CD4-positive, alpha-beta memory T cell (primary cell): ENCODE measurements at places on chromosomes 16 and 17.

DNA sequence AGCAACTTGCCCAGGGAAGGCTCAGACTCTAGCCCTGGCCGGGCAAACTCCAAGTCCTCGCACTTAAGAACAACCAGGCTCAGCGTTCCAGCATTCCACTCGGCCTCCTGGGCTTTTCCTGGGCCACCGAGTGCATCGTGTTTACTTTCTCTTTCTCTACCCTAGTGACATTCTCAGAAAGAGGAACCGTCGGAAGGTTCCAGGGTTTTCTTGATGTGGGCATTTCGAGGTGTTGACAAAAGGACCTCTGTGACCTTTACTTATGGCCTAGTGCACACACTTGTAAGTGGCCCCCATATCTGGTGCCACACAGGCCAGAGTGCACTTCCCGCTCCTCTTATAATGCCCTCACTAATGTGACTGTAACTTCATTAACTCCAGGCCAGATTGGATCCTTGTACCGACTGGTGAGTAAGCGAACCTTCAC is 3.1 kb upstream of the BANP start:
- DNase-seq, result no peak

DNA sequence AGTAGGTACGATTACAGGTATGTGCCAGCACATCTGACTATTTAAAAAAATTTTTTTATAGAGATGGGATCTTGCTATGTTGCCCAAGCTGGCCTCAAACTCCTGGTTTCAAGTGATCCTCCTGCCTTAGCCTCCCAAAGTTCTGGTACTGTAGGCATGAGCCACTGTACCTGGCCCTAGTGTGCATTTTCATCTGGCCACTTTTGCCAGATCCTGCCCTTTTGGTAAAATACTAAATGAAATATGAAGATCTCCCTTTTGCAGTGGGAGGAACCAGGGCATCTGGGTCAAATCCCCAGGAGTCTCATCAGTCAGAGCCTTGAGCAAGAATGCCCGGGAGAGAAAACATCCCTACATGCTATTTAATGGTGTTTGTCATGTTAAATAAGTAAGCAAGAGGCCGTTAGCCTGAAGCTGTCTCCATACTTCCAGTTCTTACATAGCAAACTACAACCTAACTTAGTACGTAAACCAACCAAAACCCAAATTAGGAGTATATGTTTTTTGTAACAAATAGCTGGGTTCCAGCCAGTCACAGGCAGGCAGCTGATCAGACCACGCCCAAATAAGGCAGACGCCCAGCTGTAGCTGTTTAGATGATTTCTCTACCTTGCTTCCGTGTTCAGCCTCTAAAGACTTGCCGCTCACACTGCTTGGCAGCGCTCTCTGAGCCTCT is 46.5 kb upstream of the CLEC18A start:
- DNase-seq, result no peak

DNA sequence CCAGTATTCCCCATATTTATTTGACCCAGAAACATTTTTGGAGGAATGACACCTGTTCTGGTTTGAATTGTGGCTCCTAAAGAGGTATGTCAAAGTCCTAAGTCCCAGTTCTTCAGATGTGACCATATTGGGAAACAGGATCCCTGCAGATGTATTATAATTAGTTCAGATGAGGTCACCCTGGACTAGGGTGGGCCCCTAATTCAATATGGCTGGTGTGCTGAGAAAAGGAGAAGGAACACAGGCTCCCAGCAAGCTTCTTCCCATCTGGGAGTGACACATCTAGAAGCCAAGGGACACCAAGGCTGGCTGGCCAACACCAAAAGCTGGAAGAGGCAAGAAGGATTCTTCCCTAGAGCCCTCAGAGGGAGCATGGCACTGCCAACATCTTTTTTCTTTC is 3.8 kb upstream of the GCSH start:
- DNase-seq, result no peak

DNA sequence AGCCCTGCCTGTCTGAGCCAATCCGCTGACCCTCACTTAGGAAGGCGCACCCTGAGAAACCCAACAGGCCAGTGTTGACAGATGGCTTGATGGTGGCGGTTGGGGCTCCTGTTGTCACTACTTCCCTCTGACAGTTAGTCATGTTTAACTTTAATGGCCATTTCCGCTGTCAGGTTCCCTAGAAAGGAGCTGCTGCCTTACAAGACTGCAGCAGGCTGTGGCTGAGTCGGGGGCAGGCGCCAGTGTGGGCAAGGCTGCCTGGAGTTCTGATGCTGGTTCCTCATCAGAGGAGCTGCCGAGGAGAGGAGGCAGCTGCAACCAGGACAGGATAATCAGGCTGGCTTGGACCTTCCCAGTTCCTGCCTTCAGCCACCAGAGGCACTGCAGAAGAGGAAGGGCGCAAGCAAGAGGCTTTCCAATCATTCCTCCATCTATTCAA is 223.2 kb upstream of the DYNLRB2 start:
- DNase-seq, result no peak

DNA sequence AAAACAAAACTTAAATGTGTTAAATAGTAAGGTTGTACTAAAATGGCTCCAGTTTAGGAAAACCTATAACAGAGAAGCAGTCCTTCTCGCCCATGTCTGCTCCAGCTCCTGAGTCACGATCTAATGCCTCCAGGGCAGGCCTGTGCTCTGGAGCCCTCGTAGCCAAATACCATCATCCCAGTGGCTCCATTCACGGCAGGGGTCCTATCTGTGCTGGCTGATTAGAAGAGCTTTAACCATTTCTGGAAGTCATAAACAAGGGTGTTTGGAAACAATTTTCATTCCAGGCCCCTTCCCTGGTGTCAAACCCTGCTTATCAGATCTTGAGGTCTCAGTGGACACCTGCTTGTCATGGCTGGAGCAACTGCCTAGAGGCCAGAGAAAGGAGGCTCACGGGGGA is 336.9 kb downstream of the SOX9 start:
- no peak for DNase-seq

GRCh38 chr17:75854881-75855309 is 240 bp downstream of the WBP2 start:
- DNase-seq, result no peak

DNA sequence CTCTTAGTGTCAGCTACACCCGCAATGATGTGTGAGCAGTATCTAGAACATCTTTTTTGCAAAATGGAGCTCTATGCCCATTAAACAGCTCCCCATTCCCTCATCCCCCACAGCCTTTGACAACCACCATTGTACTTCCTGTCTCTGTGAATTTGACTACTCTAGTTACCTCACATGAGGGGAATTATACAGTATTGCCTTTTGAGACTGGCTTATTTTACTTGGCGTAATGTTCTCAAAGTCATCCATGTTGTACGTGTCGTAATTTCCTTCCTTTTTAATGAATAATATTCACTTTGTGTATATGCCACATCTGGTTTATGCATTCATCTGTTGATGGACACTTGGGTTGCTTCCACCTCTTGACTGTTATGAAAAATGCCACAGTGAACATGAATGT is 23.2 kb upstream of the CCL22 start:
- no peak for DNase-seq

GRCh38 chr17:80705988-80706387 is 161.3 kb downstream of the RPTOR start:
- no peak for DNase-seq

DNA sequence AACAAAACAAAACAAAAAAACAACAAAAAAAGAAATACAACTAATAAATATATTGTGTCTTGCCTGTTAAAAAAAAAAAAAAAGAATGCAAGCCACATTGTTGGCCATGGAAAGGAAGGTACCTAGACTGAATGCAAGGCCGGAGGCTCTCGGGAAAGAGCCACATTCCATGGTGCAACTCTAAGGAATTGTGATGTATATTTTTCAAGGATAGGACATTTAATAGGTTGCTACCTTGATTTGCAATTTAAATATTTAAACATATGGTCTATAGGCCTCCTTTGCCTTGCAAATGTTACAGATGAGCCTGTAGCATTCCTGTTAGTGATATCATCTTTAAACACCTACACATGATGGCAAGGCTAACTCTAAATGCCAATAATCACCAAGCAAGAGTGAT is 650.9 kb downstream of the TOX3 start:
- DNase-seq, result no peak

DNA sequence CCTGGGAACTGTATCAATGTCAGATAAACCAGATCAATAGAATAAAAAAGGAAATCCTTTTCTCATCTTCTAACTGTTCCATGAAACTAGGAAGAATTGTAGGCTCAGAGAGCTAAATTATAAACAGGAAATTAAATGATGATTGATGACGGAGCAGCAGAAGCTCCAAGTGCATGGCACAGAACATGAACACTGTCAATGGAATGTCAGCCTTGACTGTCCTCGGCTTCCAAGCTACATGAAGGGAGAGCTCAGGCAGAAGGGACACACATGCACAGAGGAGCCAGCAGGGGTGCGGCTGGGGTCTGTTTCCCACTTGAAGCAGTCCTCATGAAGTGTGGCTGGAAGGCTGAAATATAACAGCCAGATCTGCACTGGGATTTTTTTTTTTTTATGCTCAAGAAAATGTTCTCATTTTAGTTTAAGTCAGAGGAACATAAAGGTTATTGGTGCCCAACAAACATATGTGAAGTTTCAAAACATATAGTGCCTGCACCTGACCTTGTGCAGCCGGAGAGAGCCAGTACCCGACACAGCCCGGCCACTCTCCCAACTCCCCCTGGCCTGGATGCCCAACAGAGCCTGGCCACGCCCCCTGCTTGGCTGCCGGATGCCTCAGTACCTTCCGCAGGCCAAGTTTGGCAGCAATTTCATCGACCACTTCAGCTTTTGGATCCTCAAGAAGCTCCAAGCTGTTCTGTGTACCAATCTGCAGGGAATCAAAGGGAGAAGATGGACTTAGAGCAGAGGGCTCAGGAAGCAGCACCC is 37.0 kb downstream of the NPLOC4 start:
- no peak for DNase-seq

GRCh38 chr16:54459509-54460262 is 173.1 kb upstream of the IRX3 start:
- no peak for DNase-seq

GRCh38 chr17:6305613-6306360 is 129.1 kb downstream of the AIPL1 start:
- no peak for DNase-seq

GRCh38 chr16:84294531-84295142 is at the start of gene WFDC1:
TSS of gene WFDC1 (plus strand) at chr16:84294878. CDS start at chr16:84294972, 94 bp downstream.
- DNase-seq, result no peak

DNA sequence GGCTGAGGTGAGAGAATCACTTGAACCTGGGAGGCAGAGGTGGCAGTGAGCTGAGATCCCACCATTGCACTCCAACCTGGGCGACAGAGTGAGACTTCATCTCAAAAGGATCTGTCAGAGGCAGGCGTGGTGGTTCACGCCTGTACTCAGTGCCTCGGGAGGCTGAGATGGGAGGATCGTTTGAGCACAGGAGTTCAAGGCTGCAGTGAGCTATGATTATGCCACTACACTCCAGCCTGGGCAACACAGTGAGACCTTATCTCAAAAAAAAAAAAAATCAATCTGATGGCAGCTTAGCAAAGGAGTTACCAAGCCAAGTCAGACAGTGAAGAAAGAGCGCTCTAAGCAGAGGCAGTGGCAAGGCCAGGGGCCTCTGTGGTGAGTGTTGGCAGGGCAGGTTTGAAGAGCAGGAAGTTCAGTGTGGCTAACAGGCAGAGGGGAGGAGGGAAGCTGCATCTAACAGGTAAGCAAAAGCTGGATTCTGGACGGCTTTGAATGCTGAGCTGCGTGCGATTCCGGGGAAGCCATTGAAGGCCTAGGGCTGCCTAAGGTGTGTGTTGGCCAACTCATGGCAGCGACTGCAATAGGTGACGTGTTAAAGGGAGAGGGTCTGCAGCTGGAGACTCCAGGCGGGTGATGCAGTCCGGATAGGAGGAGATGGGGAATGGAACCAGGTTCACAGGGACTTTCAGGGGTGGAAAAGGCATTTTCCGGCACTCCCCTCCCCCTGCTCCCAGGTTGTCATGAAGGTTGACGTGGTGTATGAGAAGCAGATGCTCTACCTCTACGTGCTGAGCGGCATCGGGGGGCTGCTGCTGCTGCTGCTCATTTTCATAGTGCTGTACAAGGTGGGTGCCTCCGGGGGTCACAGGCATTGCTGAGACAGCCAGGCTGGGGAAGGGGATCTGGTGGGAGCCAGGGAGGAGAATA is 7.0 kb downstream of the ZNF768 start:
- DNase-seq, result no peak

- no peak for DNase-seq
These were observed 2.5 kb downstream of the GRIN2C start for GRCh38 chr17:74857191-74857590.

GRCh38 chr16:8958344-8959167 is 5.2 kb downstream of the USP7 start:
- no peak for DNase-seq

GRCh38 chr16:87435372-87436224 is 43.5 kb downstream of the MAP1LC3B start:
- no peak for DNase-seq

DNA sequence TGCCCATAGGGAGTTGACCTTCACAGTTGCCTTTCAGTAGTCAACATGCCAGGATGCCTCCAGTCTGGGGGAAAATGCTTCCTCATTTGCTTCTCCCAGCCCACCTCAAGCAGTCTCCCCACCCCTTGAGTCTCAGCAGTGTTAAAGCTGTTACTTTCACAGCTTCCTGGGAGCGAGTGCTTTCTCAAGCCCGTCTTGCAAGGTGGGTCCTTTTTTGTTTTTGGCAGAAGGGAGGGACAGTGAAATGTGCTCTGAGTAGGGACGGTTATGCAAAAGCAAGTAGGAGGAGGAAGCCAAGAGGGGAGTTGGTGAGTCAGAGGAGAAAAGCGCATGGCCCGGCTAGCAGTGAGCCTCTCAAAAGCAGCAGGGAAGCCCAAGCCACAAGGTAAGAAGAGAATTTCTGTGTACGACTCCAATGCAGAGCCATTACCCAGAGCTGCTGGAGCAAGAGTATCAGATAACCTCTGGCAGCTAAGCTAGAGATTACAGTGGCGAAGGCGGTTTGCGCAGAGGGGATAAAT is at the start of gene CHST4:
Gene CHST4, plus strand, starts transcription at position 316 of the 521 bp plus-strand sequence. CDS start 10,252 bp downstream, outside the sequence.
- no peak for DNase-seq

DNA sequence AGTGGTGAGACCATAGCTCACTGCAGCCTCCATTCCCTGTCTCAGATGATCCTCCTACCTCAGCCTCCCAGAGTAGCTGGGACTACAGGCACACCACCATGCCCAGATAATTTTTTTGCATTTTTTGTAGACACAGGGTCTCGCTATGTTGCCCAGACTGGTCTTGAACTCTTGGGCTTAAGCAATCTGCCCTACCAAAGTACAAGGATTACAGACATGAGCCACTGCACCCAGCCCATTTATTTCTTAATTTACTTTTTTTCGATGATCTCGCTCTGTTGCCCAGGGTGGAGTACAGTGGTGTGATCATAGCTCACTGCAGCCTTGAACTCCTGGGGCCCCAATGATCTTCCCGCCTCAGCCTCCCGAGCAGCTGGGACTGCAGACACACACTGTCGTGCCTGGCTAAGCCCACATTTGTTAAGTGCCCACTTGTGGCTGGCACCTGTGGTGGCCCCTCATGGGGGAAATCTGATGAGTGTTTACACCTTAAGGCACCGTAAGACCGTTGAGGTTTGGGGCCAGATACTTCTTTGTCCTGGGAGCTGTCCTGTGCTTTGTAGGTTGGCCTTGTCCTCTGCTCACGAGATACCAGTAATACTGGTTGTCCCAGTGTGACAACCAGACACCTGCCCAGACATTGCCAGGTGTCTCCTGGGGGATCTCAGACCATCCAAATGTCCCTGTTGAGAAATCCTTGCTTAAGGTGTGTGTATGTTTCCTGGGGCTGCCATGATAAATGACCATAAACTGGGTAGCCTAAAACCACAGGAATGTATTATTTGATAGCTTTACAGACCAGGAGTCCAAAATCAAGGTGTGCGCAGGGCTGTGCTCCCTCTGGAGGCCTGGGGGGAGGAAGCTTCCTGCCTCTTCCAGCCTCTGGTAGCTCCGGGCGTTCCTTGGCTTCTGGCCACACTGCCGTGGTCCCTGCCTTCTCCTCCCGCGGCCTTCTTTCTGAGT is 141.4 kb upstream of the GSE1 start:
- no peak for DNase-seq
